ENCODE measurements at places on chromosomes 4 and X.

DNA sequence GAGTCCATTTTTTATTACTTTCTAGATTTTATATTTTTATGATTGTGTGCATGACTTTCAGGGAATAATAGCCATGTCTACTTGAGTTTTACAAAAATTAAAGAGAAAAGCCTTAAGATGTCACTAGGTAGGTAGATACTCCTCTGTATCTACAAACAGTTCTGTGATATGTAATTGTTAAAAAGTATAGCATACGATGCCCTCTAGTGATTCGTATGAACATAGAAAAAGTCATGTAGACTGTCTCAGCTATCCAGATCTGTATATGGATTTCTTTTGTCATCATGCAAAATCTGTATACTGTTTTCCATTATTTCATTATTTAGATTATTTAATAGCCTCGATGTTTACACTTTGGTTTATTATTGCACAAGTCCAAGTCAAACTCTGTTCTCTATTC is 856.6 kb downstream of the CENPC start:
- DNase-seq = peak; percentile 4

DNA sequence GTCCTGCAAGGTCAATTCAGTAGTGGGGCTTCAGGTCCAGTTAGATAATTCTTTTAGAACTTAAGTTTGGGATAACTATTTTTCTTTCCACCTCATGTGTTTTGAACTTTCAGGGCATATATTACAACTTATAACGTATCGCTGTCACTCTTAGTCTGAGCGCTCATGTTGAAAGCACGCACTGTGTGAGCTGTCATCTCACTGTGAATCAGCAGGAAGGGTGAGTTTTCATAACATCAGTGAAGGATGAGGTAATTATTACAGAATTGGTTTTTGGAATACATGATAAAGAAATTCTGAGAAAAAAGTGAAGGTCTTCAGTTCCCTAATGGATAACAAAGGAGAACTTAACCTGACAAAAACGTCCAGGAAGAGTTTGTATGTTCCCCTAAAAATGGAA is 45.1 kb upstream of the SLC4A4 start:
- DNase-seq = no peak

DNA sequence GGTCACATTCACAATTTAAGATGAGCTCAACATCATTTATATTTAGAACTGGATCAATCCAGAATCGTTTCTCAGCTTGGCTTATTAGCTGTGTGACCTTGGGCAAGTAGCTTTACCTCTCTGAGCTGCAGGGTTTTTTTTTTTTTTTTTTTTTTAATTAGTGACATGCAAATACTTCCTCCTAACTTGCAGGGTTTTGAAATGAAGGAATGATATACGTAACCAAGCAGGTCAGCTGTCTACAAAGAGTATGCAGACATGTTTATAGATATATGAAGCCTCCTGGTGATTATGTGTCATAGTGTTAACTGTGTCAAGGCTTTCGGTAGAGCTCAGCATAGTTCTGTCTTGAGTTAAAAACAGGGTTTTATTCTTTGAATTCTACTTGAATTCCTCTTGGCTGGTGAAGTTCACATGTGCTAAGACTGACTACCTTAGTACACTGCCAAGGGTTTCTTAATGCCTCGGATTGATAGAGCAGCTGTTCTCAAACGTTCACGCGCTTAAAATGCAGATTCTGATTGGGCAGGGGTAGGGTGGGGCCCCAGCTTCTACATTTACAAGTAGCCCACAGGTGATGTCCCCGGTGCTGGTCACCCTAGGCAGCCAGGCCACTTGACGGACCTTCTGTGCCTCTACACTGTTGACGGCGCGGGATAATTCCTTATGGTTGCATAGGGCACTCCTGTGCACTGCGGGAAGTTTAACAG is 654 bp upstream of the STS start:
- DNase-seq = peak; percentile 2

DNA sequence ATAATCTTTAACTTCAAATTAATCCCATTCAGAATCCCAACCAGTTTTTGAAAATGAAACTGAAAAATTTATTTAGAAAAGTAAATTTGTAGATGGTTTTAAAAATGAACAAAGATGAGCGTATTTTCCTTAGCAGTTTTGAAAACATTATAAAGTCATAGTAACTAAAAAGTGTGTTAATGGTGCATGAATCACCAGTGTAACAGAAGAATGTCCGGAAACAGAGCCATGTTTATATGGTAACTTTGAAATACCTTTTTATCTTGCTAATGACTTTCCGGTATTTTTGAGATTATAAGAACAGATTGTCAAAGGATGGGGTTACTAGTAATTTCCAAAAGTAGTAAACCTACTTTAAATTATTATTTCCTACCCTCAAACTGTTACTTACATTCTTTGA is 145.9 kb downstream of the IRS4 start:
- no peak for DNase-seq

GRCh38 chr4:60683357-60683756 is 516.8 kb upstream of the ADGRL3 start:
- DNase-seq = peak; percentile 63

DNA sequence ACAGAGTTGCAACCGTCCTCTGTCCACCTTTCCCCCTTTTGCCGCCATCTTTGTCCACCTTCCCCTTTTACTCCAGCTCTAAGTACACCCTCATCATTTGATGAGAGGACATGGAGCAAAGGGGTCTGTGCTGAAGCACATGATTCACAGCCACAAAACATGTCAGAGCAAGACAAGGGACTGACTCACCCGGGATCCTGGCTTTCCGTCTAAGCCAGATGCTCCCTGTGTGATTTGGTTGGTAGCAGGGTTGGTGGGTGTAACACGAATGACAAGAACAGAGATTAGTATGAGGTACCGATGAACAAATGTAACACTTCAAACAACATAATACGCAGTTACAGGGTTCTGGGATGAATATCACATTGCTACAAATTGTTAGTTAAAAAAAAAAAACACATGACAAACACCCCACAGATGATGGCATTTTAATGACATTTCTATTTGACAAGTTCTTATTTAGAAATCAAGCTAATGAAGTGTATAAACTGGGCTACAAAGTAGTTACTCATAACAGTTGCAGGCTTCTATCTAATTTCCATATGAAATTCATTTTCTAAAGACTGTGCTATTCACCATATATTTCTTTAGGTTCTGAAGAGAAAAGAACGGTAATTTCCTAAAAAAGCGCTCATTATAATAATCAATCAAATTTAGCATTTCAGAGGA is 71.4 kb upstream of the ETNPPL start:
- peak; percentile 44 for DNase-seq

- DNase-seq = no peak
These were observed 266.8 kb upstream of the PUDP start for GRCh38 chrX:7414753-7415152.

DNA sequence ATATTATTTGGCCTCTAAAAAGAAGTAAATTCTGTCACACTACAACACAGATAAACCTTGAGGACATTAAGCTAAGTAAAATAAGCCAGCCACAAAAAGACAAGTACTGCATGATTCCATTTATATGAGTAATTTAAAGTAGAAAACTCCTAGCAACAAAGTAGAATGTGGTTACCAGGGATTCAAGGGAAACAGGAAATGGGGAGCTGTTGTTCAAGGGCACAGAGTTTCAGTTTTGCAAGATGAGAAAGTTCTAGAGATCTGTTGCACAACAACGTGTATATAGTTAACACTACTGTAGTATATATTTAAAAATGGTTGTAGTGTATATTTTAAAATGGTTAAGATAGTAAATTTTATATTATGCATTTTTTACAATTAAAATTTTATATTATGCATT is 25.4 kb downstream of the SEC31A start:
- peak; percentile 84 for DNase-seq

GRCh38 chrX:133544115-133544514 is 128.8 kb upstream of the GPC4 start:
- DNase-seq = peak; percentile 29

DNA sequence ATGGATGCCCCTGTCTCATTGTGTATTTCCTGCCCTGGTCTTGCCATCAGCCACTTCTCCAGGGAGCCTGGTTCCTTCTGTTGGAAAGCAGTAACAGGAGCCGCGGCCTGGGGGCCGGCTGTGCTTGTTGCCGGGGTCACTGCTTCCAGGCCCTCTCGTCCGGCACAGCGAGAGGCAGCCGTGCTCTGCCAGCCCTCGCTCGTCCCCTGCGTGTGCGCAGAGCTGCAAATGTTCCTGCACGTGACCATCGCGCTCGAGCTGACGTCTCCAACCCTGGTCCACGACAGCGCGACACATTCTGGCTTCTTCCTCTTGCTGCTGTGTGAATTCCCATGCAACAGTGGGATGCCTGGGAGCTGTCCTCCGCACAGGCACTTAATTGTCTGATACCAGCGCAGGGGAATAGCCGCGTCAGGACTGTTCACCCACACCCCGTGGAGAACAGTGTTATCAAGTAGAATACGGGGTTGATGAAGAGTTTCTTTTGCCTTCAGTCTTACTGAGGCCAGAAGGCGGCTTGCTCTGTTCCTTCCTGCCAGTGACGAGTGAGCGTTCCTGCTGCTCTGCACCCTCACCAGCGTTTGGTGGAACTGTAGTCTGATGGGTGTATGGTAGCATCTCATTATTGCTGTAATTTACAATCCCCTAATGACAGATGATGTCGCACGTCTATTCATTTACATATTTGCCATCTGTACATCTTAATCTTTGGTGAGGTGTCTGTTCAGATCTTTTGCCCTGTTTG is 12.3 kb downstream of the PDE6B start:
- DNase-seq = no peak

DNA sequence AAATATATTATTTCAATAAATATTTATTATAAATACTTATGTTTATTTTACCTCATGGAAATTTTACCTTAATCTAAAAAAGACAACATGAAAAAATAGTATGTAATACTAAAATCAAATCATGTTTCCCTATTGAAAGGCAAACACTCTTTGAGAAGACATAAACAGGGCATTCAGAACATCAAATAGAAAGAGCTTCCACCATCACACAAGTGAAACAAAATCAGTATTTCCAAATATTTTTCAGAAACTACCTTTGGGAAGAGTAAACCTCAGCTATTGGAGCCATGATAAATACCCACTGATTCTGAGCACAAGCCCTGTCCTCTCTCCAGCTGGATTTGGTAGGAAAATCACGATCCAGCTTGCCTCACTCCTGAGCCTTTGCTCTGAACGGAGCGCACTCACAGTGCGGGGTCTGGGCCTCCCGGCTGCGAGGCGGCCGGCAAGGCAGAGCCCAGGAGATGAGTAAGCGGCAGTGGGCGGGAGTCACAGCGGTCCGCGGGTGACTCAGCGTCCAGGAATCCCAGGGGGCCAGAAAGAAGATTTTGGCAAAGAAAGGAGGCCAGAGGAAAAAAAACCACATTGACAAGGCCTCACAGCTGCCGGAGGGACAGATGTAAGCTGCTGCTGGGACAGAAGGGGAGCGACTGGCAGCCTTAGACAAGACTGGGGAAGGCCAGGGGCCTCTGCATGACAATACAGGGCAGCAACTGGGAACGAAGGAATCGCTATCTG is 14.7 kb upstream of the ANXA5 start:
- peak; percentile 89 for DNase-seq

GRCh38 chrX:101813200-101813599 is 118.6 kb downstream of the ZMAT1 start:
- no peak for DNase-seq

DNA sequence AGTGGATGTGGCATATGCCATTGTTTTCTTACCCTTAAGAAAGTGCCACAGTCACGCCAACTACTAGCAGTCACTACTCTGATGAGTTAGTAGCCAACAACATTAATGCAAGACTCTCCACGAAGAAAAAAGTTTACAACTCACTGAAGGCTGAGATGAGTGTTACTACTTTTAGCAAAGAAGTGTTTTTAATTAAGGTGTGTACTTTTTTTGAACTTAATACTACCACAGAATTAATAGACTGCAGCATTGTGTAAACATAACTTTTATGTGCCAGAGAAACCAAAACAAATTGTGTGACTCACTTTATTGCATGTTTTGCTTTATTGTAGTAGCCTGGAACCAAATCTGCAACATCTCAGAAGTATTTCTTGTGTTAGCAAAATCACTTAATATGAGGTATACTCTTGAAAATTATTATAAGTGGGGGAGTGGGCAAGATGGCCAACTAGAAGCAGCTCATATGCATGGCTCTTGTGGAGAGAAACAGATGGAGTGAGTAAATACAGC is 2.2 kb upstream of the UGT2B4 start:
- peak; percentile 0 for DNase-seq

DNA sequence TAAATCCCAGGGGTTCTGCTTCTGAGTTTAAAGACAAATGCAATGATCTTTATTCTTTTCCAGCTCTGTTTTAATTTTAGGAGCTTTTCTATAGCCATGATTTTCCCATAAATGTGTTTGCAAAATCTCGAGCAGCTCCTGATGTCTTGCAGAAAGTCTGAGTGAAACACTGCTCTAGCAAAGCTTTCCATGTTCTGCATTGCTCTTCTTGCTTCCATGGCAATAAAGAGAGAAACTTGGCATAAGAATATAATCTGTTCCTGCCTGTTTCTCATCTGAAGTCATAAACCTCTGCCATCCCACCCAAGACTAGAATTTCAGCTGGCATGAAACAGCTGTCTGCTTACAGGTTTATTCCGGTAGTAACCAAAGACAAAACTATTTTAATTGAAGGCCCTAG is 254.5 kb downstream of the SPRY1 start:
- no peak for DNase-seq

DNA sequence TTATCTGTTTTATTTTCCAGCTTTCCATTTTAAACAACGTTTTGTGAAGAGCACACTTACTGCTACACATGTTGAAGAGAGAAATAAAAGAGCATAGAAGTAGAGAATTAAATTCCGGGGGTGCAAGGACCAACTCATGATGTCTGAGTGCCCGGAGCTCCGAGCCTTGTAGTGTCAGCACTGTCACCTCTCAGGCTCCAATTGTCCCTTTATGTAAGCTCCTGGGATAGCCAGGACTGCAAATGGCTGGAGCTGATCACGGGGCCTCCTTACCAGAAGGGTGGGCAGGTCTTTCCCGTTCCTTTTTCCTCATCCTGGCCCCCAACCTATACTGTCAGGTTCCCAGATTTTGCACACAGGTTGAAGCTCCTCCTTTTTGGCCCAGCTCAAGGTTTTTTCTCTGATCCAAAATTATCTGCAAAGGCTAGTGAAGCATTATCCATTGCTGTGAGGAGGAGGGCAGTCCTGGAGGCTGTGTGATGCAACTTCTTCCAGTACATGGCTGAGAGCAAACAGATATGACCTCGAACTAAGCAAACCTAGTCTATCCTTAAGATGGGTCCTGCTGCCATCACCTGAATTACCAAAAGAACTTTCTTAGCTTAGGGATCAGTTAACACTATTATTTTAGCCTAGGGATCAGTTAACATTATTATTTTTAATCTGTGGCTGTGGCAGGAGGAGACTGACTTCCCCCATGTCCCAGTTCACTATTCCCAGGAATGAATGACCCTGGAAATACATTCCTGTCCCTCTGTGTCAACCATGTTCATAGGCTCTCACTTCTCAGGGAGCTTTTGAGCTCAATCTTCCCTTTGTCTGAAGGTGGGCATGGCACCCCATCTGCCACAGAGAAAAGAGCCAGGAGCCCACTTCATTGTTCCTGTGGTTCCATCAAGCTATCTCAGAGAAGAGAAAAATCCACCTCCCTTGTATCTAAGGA is at the start of gene FGG:
Gene FGG (minus strand): TSS at position 185 of the 943 bp plus-strand sequence. CDS start 47 bp downstream, at position 138.
- no peak for DNase-seq

- DNase-seq = no peak
These were observed 123.3 kb downstream of the KDM6A start for GRCh38 chrX:44996277-44996676.

GRCh38 chr4:7539659-7540058 is 104.9 kb upstream of the PSAPL1 start:
- peak; percentile 87 for DNase-seq

GRCh38 chr4:2830632-2831610 is 12.7 kb upstream of the ADD1 start:
- DNase-seq = no peak

GRCh38 chr4:183950536-183950935 is 45.4 kb downstream of the STOX2 start:
- no peak for DNase-seq

GRCh38 chr4:747546-748170 is 42.0 kb downstream of the PCGF3 start:
- no peak for DNase-seq

All from A172 (cell line).